Substantia nigra (tissue), 51 donors: ENCODE measurements at places on chromosomes 11 and 22.

GRCh38 chr11:76185931-76186401 lies 20.3 kb downstream of the WNT11 start:
- DNase-seq = no peak

GRCh38 chr11:77472991-77473800 lies 698 bp downstream of the PAK1 start:
- peak; percentile 16 for DNase-seq

- DNase-seq = no peak
These were observed 1.9 kb upstream of the RDX start for GRCh38 chr11:110298301-110298765.

DNA sequence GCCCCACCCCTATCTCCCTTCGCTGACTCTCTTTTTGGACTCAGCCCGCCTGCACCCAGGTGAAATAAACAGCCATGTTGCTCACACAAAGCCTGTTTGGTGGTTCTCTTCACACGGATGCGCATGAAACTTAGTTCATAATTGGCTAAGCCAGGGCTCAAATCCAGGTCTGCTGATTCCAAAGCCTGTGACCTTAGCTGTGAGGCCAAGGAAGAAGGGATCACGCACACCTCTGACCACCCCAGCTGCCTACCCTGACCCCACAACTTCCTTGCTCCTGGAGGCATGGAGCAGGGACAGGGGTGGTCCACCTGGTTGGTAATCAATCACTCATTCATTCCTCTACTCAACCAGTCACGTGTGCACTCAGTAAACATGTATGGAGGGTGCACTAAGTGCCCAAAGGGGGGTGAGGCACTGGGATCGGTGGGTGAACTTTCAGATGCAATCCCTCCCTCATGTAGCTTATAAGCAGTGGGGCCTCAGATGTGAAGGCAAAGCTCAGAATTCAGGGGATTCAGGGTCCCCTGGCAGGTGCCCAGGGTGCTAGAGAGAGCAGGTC lies 10.3 kb downstream of the FXYD2 start:
- DNase-seq = no peak

GRCh38 chr11:115776916-115777315 lies 272.7 kb upstream of the CADM1 start:
- no peak for DNase-seq

GRCh38 chr22:43136255-43136654 lies 6.9 kb downstream of the MCAT start:
- DNase-seq = no peak

GRCh38 chr11:19938169-19938856 lies 222.0 kb downstream of the DBX1 start:
- DNase-seq = no peak

- peak; percentile 10 for DNase-seq
These were observed 37.3 kb upstream of the CCDC134 start for GRCh38 chr22:41762980-41763779.

DNA sequence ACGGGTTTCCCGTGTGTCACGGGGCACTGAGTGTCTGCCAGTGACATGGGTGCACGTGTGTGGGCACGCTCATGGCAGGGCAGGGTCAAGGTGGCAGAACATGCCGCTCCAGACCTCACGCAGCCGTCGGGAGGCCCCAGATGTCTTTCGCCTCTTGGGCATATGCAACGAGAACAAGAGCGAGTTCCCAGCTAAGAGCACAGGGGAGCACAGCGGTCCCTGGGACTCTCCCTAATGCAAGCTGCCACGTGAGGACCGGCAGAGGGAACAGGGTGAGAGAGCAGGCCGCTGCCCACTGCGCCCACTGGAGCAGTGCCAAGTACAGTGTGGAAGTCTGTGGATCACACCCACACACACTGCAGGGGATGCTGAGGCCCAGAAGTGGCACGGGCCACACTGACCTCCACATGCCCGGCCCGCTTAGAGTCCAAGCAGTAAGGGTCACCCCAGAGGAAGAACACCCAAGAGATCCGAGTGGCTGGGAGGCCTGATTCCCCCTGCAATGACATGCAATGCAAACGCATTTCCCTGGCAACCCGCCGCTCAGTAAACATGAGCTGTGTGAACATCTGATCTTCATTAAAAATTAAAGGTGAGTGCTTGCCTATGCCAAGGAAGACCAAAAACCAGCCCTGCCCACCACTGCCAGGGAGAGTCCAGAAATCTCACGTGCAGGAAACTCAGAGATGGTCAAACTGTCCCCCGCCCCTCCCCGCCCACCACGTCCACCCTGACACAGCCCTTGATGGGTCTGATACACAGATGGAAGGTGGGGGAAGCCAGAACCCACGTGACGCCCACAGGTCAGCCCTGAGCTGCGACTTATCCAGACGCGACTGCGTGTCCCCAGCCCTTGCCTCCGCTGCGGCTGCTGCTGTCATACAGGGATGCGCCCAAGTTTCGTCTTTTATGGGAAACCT lies 11.7 kb downstream of the CERK start:
- no peak for DNase-seq
